ENCODE measurements at places on chromosomes 12 and 14.

DNA sequence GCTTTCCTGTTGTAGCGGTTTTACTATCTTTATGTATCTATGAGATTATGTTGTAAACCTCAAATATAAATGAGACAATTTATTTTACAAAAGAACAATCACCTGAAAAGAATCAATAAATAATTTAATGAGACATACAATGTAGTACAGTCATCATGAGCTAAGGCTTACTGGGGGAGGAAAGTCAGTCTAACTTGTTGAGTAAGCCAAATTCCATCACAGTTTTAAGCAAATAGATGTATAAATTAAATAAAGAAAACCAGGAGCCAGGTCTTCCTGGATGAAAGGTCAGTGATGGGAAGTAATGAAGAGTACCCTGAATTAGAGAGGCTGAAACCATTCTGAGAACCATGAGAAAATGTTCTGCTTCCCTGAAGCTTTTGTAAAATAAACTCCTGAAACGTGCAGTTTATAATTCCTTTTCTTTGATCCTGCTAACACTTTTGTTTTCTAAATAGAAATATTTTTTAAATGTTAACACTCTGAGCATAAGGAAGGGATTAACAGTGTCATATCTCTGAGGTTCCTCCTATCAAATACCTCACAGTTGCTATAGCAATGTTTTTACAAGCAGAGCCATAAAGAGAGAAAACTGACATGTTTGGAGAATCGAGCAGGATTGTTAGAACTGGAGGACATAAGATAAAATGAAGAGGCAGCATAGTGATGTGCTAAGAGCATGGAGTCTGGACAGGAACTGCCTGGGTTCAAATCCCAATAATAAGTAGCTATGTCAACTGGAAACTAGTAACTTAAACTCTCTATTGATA, 444.9 kb upstream of the FOXG1 start:
- no peak for DNase-seq

DNA sequence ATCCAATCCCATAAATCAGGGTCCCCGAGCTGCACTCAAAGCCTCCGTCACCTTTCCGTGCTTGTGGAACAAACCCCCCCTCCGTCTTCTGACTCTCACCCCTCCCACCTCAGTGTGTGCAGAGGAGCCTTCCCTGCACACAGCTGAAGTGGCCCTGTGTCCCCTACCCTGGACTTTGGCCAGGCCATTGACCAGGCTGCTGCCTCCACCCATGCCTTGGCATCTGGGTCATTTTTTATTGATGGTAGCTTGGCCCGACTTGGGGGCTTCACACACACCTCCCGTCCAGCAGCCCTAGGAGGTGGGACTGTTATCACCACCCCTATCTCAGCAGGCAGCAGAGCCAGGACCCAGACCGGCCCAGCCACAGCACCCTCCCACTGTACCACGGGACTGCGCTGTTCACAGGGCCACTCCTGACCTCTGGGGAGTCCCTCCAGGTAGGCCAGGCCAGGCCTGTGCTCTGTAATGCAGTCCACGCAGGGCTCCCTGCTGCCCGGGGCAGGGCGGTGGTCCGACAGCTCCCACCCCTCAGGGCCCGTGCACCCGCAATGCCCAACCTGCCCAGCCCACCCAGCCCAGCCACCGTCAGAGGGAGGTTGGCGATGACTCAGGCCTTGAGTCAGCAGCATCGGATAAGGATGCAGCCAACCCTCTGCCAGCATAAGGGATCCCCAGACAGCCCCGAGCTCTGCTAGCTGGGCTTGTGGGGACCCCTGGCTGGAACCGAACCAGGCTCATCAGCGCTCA, 9.2 kb upstream of the INF2 start:
- DNase-seq, result no peak

- DNase-seq, result peak; percentile 45
Observed at GRCh38 chr12:103924761-103925641, 5.2 kb upstream of the HSP90B1 start.

GRCh38 chr12:72679147-72679757, 407.1 kb downstream of the TRHDE start:
- no peak for DNase-seq

DNA sequence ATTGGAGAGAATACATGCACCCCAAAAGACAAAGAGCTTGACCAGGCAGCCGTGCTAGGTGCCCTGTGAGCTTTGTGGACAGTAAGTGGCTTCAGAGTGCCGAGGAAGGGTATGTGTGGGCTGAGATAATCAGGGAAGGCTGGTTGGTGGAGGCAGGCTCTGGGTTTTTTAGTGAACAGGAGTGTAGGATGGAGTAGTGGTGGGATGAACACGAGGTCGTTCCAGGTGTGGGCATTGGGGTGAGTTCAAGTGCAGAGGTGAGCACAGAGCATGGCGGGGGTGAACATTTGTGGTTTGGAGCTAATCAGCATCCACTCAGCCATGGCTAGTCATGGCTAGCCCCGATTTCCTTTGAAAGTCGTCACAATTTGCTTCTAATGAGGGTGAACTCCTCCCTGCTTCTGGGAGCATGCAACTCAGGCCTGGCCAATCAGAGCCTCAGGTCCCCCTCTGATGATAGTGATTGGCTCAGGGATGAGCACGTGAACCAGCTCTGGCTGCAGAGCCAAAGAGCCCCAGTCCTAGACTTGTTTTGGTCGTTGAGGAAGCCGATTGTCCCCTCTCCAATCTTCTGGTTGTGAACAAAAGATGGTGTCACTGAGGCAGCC, 40.7 kb upstream of the TCL1B start:
- DNase-seq, result no peak

DNA sequence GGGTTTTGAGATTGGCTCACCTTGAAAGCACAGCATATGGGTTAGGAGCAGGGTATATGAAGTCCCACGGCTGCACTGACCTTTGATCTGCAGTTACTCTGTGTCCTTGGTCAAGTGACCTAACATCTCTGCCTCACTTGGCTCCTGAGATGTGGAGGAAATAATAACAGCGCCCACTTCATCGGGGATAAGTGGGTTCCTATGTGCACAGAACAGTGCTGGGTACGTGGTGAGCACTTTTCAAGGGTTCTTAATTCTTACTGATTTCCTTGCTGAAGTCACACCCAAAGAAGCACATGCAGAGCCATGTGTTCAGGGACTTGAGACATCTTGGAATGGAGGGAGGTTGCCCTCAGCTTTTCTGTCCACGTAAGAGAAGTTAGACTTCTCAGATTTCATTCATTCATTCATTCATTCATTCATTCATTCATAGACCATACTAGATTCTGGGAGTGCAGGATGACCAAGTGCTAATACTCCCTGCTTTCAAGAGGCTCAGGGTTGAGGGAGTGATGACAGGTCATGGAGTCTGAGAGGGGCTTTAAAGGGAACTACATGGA, 39.4 kb downstream of the ADGRD1 start:
- DNase-seq, result no peak

GRCh38 chr12:124024263-124024678, 51.3 kb downstream of the ZNF664 start:
- DNase-seq, result no peak

DNA sequence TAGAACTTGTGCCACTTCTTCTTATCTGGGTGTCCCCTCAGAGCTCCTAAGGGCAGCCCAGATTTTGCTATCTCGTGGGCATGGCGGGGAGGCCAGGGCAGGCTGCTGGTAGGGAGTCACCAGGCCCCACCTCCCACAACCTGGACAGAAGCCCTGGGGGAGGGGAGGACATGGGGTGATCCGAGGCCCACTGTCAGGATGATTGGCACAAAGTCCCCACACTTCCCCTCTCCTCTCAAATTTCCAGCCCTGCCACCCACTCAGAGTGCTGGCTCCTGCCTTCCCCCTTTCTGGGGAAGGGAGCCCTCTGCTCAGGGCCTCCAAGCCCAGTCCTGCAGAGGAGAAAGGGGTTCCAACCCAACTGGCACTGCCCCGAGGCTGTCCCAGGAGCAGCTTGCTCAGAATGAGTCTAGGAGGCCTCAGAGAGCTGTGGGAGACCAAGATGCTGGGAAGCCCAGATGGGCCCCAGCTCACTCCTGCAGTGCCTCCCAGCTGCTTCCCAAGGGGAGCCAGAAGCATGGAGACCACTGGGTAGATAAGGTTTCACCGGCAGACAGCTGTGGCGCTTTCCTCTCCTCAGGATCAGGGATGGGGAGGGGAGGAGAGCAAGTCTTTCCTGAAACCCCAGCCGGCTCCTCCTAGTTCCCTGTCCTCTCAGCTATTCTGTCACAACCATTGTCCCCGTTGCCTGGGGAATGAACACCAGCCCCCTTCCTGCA, 82.8 kb downstream of the B4GALNT3 start:
- DNase-seq, result no peak

DNA sequence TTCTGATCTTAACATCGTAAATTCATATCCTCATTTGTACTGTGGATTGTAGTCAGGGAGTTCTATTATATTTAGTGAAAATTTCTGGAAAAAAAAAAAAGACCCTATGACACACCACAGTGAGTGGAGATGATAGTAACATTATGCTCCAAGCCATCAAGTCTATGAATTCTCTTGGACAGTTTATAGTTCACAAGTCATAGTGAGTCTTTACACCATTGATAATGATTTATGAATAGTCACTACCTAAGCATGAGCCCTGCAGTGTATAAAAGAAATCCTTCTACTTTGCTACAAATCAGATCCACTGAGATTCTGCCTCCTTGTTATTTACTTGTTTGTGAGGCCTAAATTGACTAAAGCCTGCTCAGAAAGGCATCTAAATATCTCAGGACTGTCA, 772.2 kb upstream of the NOVA1 start:
- no peak for DNase-seq

DNA sequence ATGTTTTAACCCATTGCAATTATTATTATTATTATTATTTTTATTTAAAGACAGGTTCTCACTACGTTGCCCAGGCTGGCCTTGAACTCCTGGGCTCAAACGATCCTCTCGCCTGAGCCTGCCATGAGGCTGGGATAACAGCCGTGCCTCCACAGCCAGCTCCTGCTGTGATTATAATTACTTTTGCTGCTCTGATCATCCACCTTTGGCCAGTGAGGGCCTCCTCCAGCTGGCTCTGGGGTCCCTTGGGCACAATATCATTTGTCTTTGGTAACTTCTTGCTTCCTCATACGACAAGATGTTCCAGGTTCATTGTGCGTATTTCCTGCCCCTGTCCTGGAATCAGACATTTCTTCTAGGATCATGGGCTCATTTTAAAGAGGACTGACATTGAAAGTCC, 28.4 kb downstream of the LRTM2 start:
- DNase-seq, result no peak

- DNase-seq, result no peak
Observed at GRCh38 chr12:40157336-40157735, 51.5 kb upstream of the SLC2A13 start.

- no peak for DNase-seq
Observed at GRCh38 chr14:50615056-50615455, 53.0 kb downstream of the SAV1 start.

DNA sequence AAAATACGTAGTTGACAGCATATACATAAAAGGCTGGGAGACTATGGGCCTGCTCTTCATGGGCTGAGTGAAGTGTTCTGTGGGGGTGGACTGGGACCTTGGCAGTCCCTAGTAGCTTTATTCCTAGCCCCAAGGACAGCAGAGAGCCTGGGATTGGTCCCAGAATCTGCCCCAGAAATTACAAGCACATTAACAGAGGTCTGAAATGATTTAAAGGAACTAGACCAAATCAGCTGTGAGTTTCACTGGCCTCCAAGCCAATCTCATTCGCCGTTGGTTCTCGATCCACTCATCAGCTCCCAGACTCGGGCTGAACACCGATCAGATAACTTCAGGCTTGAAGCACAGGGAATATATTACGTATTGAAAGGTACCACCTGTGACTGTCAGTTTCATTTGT, 77.0 kb upstream of the PSMC1 start:
- DNase-seq, result no peak

DNA sequence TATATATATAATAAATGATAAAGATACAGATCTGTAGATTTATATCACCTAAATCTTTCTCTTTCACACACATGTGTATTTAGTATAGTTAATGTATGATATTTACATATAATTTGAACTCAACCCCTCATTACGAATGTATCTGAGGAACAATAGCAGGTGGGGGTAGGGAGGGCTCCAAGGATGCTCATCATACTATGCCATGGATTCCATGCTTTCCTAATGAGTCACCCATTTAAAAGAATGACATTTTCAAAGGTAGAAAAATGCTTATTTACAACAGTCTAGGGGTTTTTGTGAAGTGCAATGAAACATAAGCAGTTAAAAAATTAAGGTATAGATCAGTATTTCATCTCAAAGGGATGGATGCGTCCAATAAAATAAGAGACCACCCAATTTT, 181.6 kb downstream of the SOX5 start:
- DNase-seq, result no peak

DNA sequence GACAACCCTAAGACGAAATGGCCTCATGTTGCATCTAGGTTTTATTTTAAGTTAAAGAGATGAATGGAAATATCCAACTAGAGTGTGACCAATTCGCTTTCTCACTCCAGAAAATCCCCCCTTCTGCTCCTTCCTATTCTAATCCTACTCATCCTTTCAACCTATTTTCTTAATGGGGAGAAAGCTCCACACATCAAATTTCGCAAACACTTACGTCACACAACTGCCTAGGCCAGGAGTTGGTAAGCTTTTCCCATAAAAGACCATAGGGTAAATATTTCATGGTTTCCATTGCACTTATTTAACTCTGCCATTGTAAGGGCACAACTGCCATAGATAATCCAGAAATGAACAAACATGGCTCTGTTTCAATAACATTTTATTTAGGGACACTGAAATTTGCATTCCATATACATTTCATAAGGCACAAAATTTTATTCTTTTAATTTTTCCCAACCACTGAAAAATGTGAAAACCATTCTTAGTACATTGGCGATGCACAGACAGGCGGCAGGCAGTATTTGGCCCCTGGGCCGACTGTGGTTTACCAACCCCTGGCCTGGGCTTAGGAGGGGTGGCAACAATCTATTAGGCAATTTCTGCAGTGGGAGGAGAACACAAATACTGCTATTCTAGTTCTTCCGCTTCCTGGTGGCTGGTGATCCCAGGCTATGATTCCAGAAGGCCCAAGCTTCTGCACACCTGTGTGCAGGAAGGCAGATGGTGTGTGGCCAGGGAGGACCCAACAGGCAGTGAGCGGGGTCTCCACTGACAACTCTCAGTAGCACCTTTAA, 67.2 kb upstream of the FOXN3 start:
- no peak for DNase-seq

- DNase-seq, result no peak
Observed at GRCh38 chr12:6965714-6966113, 4.8 kb downstream of the PHB2 start.

DNA sequence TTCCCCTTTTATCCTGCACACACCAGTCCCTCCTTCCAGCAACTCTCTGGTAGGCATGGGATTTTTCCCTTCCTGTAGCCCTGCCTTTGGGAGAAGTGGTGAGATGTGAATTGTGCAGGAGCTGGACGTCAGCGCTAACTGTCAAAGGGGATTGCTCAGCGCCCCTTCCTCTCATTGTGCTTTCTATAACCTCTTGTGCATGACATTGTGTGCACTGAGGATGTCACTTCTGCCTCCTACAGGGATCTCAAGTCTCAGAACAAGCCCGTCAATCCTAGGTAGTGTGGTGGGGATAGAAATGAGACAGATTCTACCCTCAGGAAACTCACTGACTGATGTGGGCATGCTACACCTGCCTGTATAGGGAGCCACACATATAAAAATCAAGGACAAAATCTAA, 8.7 kb downstream of the KCNA5 start:
- no peak for DNase-seq
